ENCODE measurements at places on chromosomes 3 and 15. TPM values are rescaled to one million over a fixed set of nuclear protein-coding genes. Genes with fewer than 3 reads are reported as not detected.

The CALML4 gene
- total RNA-seq = 9.7 TPM

The CIDEC gene
- total RNA-seq = not detected

The DZIP1L gene
- 27.1 TPM for total RNA-seq

The CATSPER2 gene
- total RNA-seq = 3.0 TPM

The FANCD2OS gene
- total RNA-seq = not detected

The LYZL4 gene
- not detected for total RNA-seq

The OIP5 gene
- total RNA-seq = 8.5 TPM

The PAK6 gene
- 6.6 TPM for total RNA-seq

The ADAMTS9 gene
- total RNA-seq = 9.5 TPM

The ATP10A gene
- total RNA-seq = not detected

The TM6SF1 gene
- total RNA-seq = 1.2 TPM

The DPPA2 gene
- 3.1 TPM for total RNA-seq

The TMEM207 gene
- total RNA-seq = not detected

The LDHAL6B gene
- total RNA-seq = not detected

The GPR87 gene
- 0.23 TPM for total RNA-seq

The GHSR gene
- not detected for total RNA-seq

The FANCI gene
- 173 TPM for total RNA-seq

The PCSK6 gene
- 9.8 TPM for total RNA-seq

The TTLL13 gene
- not detected for total RNA-seq

The DHX36 gene
- 95.3 TPM for total RNA-seq

The FMN1 gene
- 0.36 TPM for total RNA-seq
